ENCODE measurements at places on chromosomes 4 and X.

GRCh38 chr4:52243367-52243766 lies 192.3 kb downstream of the SPATA18 start:
- no peak for DNase-seq
- H3K36me3 ChIP-seq, result no peaks in the 10 kb centered on the region
- no peak overlapping the region for H3K4me3 ChIP-seq
- H3K27me3 ChIP-seq, result no peaks in the 10 kb centered on the region
- H3K4me1 ChIP-seq, result no peaks in the 10 kb centered on the region

DNA sequence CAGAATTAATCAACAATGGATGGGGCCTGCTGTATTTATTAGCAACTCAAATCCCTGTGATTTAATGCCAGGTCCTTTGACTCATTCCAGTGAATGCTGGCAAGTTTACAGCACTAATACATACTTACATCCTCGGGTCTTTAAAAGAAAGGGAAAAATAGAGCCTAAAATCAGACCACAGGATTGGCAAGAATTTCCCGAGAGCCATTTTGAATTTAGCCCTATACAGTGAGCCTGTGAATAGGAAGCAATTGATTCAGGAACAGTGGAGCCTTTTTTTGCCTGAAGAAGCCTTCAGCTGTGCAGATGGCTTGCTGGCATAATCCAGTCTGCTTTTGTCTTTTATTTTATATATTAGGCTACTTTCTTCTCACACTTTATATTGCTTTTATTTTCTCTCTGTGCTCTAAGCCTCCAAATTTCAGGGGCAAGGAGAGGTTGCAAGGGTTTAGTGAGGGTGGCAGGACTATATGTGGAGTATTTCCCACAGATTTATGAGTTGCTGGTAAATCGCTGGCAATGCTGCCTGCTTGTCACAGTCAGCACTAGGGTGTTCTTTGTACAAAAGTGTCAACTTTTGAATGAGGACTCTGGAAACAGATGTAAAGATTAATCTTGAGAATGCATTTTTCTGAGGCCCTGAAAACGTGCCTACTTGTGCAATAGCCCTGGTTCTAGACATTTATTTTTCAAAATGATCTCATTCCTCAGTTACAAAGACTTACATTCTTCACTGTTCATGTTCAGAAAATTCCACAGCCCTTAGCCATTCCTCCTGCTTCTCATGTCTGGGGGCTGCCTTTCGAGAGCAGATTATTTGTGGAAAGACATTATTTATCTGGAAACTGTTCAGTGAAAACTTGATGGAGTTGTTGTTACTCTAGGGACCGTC lies 303.5 kb downstream of the SPRY1 start:
- no peak for DNase-seq
- H3K36me3 ChIP-seq, result no peaks in the 10 kb centered on the region
- peaks cover 5% of the 10 kb centered on the region for H3K27me3 ChIP-seq
- H3K27ac ChIP-seq, result no peak overlapping the region
- H3K4me1 ChIP-seq, result no peaks in the 10 kb centered on the region

DNA sequence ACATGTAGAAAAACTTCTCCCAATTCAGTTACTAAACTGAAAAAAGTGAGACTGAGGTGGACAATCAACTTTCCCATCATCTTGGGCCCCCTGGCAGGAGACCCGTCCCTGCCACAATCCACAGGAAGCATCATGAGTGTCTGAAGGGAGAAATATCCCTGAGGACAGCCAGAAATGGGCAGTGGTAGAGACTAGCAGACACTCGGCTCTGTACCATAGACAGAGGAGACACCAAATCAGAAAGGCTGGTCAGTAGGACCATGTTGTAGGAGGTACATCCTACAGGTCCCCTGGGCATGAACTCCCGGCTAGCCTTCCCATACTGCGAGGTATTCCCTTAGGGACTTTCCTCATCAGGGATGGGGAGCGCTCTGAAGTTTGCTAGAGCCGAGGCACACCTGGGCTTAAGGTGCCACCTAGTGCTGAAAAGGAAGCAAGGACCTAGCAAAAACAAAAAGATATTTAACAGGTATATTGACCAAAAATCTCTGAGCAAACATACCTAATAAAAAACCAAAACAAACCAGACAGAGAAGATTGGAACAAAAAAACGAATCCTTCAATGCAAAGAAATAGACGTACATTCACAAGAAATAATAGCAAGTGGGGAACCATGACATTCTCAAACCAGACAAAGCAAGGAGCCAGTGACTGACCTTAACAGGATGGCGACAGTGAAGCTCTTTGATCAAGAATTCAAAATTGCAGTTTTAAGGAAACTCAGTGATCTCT lies 55.6 kb downstream of the HAUS3 start:
- H3K27ac ChIP-seq, result no peak overlapping the region
- peaks cover 13% of the 10 kb centered on the region for H3K36me3 ChIP-seq
- H3K27me3 ChIP-seq, result no peaks in the 10 kb centered on the region
- no peak overlapping the region for H3K4me3 ChIP-seq

DNA sequence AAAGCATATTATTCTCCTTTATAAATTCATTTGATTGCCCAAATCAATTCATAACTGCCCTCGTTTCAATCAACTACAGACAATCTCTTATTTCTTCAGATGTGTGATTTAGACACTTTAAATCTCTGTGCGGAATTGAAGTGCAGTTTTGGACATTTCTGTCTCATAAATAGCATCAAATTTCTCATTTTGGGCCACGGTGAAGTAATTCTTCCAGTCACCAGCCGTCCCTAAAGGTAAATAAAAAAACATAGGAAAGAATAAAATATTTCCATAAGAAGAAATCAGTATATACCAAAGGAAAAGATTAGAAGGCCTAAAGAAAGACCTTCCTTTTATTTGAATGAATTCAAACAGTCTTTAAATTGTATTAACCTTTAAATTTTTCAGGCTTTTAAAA lies 33.4 kb downstream of the SULT1B1 start:
- DNase-seq, result no peak
- no peak overlapping the region for H3K4me3 ChIP-seq
- H3K36me3 ChIP-seq, result no peaks in the 10 kb centered on the region
- H3K27ac ChIP-seq, result no peak overlapping the region

GRCh38 chr4:23413631-23414030 lies 476.2 kb downstream of the PPARGC1A start:
- H3K4me3 ChIP-seq, result no peak overlapping the region
- no peaks in the 10 kb centered on the region for H3K4me1 ChIP-seq
- no peaks in the 10 kb centered on the region for H3K27me3 ChIP-seq
- no peak for DNase-seq

DNA sequence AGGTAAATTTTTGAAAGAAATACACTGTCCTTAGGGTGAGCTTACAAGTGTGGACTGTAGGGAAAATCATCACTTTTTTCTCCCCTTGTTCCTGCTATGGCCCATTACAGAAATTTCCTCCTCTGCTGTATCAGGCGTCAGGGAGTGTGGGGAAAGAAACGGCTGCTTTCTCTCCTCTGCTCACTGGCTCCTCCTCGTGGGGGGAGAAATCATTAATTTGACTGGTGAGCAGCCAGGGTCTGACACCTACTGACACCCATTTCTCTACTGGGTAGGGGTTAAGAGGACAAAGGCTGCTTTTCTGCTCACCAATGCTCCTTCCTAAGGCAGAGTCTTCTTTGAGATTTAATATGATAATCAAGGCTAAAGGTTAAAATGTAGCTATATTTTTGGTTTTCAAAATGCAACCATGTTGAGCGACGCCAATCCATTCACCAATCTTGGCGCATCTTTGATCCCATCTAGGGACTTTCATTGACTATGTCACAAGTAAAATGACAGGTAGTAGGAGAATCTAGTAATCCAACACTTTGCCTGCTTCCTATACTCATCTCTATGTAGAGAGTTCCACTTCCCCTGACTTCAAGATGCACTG lies 25.1 kb downstream of the SETD7 start:
- peak overlapping the region; percentile 37 for H3K27ac ChIP-seq
- no peak overlapping the region for H3K4me3 ChIP-seq
- H3K36me3 ChIP-seq, result peaks cover 9% of the 10 kb centered on the region

DNA sequence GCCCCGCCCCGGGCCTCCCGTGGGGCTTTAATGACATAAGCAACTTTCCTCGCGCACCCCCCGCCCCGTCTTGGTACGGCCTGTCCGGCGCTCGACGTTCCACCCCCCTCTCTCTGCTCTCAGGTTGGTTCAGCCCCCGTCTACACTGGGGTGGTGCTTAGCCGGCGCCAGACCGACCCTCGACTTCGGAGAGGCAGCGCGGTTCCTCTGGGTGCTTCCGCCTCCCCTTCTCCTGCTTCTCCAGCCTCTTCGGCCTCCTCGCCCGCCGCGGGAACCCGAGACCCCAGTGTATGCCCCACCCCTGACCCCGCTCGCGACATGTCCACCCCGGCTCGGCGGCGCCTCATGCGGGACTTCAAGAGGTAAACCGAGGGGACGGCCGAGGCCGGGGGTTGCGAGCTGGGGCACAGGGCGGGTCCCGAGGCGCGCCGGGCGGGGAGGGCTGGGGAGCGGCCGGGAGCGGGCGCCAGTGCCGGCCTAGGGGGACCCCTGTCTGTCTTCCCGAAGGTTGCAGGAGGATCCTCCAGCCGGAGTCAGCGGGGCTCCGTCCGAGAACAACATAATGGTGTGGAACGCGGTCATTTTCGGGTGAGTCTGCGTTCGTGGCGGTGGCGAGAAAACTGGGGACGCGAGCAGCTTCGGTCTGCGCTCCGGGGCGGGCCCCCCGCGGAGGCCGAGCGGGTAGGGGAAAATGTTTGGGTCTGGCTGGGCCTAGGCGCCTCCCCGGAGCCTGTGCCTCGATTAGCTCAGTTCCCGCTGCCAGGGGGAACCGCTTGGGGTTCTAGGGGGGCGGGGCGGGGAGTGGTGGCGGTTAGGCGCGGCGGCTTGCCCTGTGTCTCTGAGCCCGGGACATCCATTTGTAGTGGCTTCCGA lies at the start of gene UBE2A:
Gene UBE2A, plus strand, starts transcription at position 170 of the 873 bp plus-strand sequence. Its CDS starts 149 bp downstream, at position 319.
- H3K27me3 ChIP-seq, result no peaks in the 10 kb centered on the region
- peak within 1 kb of the TSS; percentile 86 for H3K4me3 ChIP-seq
- H3K4me1 ChIP-seq, result peaks cover 19% of the 10 kb centered on the region
- peaks cover 3% of the 10 kb centered on the region for H3K36me3 ChIP-seq

- H3K4me1 ChIP-seq, result no peaks in the 10 kb centered on the region
- H3K36me3 ChIP-seq, result no peaks in the 10 kb centered on the region
- H3K27ac ChIP-seq, result no peak overlapping the region
- H3K4me3 ChIP-seq, result no peak overlapping the region
Measured at GRCh38 chr4:72016011-72016410, 15.8 kb upstream of the NPFFR2 start.

DNA sequence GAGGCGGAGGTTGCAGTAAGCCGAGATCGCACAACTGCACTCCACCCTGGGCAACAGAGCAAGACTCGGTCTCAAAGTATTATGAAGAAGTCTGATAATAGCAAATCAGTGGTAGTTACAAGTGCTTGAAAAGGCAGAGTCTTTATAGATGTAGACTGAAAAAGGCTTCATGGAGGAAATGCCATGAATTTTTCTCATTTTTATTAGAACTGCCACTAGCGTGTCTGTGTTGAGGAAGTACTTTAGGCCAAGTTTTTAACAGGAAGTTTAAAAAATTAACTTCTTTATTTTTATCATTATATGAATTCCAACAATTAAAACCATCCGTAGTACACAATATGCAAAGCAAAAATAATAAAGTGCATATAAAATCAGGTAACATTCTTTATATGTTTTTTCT lies 32.8 kb upstream of the IL13RA1 start:
- H3K4me1 ChIP-seq, result no peaks in the 10 kb centered on the region
- no peak overlapping the region for H3K4me3 ChIP-seq
- DNase-seq, result no peak
- H3K36me3 ChIP-seq, result peaks cover 12% of the 10 kb centered on the region

DNA sequence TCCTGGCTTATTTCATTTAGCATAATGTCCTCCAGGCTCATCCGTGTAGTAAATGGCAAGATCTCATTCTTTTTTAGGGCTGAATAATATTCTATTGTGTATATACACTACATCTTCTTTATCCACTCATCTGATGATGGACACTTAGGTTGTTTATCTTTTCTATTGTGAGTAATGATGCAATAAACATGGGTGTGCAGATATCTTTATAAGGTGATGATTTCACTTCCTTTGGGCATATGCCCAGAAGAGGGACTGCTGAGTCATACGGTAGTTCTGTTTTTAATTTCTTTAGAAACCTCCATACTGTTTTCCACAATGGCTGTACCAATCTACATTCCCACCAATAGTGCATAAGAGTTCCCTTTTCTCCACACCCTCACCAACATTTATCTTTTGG lies 317.6 kb upstream of the CNKSR2 start:
- no peaks in the 10 kb centered on the region for H3K27me3 ChIP-seq
- H3K4me3 ChIP-seq, result no peak overlapping the region
- H3K36me3 ChIP-seq, result no peaks in the 10 kb centered on the region
- no peaks in the 10 kb centered on the region for H3K4me1 ChIP-seq
- no peak for DNase-seq

DNA sequence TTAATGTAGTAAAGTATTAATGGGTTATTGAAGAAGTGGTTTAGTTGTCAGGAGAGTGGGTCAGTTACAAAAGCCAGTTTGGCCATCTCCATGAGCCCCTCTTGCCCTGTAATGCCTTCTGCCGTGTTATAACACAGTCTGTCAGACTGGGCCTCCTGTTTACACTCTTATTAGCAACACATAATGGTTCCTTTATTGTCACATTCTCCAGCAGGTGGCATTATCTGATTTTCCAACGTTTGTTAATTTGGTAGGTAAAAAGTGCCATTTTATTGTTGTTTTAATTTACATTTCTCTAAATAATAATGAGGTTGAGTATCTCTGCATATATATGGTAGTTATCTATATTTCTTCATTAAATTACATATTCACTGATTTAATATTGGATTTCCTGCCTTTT lies 560.8 kb downstream of the FGF13 start:
- no peak overlapping the region for H3K4me3 ChIP-seq
- no peaks in the 10 kb centered on the region for H3K4me1 ChIP-seq
- H3K27ac ChIP-seq, result no peak overlapping the region
- H3K36me3 ChIP-seq, result no peaks in the 10 kb centered on the region
- H3K27me3 ChIP-seq, result no peaks in the 10 kb centered on the region

DNA sequence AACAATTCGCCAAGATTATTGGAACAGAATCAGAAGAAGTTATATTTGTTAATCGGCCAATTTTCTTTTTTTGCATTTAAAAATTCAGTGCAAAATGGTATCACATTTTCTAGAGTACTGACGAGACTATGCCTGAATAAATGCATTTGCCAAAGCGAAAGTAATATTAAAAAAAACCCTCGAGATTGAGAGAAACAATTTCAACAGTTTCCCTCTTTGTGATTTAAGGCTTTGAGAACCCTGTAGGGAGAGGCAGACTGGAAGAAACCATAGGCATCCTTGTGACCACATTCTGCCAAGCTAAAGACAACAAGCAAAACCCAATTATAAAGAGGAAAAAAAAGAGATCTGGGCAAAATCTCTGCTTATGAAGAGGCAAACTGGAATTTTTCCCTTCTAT lies 218.1 kb upstream of the GK2 start:
- H3K4me1 ChIP-seq, result no peaks in the 10 kb centered on the region
- peaks cover 2% of the 10 kb centered on the region for H3K27me3 ChIP-seq
- no peak for DNase-seq
- H3K27ac ChIP-seq, result no peak overlapping the region
- H3K4me3 ChIP-seq, result no peak overlapping the region
- no peaks in the 10 kb centered on the region for H3K36me3 ChIP-seq

- H3K36me3 ChIP-seq, result no peaks in the 10 kb centered on the region
- H3K27me3 ChIP-seq, result no peaks in the 10 kb centered on the region
- H3K4me1 ChIP-seq, result no peaks in the 10 kb centered on the region
- DNase-seq, result no peak
- H3K27ac ChIP-seq, result no peak overlapping the region
- no peak overlapping the region for H3K4me3 ChIP-seq
Measured at GRCh38 chr4:60911127-60911526, 289.0 kb upstream of the ADGRL3 start.
